ENCODE measurements at places on chromosomes 2 and 18.

GRCh38 chr18:36633961-36634412, 194.8 kb downstream of the TPGS2 start:
- ATAC-seq = no peak

GRCh38 chr2:169721016-169721415, 12.6 kb upstream of the KLHL23 start:
- no peak for ATAC-seq

- no peak for ATAC-seq
These were observed 523.1 kb downstream of the XIRP2 start for GRCh38 chr2:167411367-167411766.

DNA sequence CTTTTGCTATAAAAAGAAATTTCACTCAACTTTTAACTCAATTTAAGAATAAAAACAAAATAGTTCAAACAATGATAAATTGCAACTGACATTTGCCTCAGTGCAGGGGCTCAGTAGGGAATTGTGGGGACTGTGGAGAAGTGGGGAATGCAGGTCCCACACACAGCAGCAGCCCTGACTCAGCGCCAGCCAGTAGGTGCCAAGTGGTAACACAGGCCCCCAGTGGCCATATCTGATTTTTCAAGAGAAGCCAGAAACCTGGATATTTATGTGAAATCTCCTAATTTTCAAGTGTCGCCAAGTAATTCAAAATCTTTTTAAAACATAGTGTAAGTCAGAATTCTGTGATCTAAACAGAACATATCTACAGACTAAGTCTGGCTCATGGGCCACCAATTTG, 186.3 kb downstream of the EN1 start:
- no peak for ATAC-seq

- no peak for ATAC-seq
These were observed 50.2 kb downstream of the ATIC start for GRCh38 chr2:215361876-215362561.

GRCh38 chr2:131030478-131030971, 62.7 kb downstream of the FAM168B start:
- no peak for ATAC-seq

GRCh38 chr2:53490659-53491058, 276.9 kb upstream of the CHAC2 start:
- ATAC-seq = no peak

DNA sequence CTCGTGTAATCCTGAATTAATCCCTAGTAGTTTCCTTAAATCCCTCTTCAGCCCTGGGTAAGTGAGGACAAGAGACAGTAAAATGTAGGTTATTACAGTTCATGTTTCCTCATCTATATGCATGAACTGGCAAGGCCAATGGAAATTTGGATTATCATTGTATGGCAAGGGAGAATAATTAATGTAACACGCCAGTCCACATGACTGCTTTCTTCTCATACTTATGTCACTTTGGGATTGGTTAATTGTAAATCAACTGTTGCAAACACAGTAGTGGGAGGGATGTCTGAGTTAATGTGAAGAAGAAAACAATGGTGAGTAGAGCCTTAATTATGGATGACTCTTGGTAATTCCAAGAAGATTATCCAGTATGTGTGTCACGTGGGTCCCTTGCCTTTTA, 1.7 kb upstream of the SERPINB7 start:
- ATAC-seq = no peak

GRCh38 chr2:180413336-180413735, 406.2 kb upstream of the CWC22 start:
- no peak for ATAC-seq

DNA sequence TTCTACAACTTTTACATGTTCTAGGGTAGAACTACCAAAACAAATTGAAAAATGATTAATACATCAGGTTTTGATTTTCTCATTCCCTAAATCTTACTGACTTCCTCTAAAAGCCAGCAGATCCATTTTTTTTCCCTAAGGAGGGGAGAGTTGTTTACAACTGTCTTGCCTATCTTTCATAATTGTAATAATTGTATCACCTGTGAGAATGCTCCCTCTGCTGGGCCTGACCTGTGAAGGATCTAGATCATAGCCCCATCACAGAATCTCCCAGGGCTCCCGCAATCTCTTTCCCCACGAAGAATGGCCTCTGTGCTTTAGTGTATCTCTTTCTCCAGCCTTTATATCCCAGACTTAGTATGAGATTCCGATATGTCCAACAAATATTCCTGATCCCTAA, 9.1 kb downstream of the LOXL3 start:
- no peak for ATAC-seq

DNA sequence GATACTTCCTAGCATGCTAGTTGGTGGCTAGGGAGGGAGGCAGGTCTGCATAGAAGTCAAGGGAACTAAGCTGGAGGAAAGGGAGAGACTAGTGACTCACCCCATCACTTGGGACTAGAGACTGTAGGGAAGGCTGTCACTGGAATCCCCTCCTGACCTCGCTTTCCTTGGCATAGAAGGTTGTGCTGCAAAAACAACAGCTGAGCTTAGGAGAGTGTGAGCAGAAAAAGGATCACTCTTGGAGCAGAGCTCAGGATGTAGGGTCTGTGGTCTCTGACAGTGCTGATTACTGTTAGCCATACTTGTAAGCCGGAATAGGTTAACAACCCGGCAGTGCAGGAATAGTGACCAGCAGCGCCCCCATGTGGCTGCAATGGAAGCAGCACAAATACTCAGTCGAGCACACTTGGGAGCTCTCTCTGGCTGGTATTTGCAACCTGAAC, 66.9 kb upstream of the SMAD2 start:
- ATAC-seq = no peak

- no peak for ATAC-seq
These were observed 8.0 kb upstream of the KDM3A start for GRCh38 chr2:86433137-86433536.

GRCh38 chr18:52216666-52217065, 123.3 kb upstream of the DCC start:
- no peak for ATAC-seq

DNA sequence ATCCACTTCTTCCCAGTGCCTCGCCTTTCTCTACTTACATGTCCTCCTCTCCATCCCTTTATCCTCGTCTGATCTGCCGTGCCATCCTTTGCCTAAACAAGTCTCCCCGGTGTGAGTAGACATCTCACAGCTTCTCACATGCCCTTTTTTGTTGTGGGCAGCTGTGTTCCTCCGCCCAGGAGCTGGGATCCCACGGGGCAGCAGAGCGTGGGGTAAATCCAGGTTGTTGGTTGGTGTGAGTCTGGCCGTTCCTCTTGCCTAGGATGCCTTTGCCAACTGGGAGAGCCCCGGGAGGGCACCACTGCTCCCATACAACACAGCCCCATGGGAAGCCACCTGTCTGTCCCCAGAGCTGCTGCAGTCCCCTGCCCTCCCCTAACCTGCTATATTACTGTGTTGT, 22.4 kb downstream of the SLC30A3 start:
- no peak for ATAC-seq

- no peak for ATAC-seq
These were observed 209.2 kb upstream of the CDH19 start for GRCh38 chr18:66813138-66813537.

GRCh38 chr2:178247250-178247649, 52.9 kb downstream of the OSBPL6 start:
- no peak for ATAC-seq

DNA sequence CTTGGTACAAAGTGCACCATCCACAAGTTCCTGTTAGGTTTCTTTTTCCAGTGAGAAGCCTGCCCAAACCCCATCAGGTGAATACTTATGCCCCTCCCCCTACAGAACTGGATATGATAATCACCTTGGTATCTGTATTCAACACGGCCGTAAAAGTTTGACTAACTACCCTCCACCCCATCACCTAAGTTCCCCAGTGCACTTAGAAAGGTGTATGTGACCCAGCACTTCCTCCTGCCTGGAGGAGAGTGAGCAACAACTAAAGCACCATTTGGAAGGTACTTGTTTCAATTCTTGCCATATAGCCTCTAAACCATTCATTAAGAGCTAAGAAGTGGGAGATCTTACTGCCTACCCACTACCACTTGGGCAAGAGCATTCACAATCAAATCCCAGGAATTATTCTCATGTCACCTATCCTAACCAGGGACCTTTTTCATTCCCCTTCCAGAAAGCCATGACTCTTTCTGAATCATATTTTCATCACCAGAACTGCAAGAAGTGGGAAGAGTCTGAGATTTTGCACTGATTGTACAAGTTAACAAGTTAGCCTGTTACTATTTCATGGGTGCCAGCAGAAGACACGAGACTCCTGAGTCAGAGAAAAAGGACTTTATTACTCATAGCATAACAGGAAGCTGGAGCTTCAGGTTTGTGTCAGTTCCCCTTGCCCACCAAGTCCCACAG, 53.5 kb upstream of the NDUFV2 start:
- peak; percentile 32 for ATAC-seq

GRCh38 chr2:44010266-44010665, 14.5 kb upstream of the LRPPRC start:
- ATAC-seq = no peak

DNA sequence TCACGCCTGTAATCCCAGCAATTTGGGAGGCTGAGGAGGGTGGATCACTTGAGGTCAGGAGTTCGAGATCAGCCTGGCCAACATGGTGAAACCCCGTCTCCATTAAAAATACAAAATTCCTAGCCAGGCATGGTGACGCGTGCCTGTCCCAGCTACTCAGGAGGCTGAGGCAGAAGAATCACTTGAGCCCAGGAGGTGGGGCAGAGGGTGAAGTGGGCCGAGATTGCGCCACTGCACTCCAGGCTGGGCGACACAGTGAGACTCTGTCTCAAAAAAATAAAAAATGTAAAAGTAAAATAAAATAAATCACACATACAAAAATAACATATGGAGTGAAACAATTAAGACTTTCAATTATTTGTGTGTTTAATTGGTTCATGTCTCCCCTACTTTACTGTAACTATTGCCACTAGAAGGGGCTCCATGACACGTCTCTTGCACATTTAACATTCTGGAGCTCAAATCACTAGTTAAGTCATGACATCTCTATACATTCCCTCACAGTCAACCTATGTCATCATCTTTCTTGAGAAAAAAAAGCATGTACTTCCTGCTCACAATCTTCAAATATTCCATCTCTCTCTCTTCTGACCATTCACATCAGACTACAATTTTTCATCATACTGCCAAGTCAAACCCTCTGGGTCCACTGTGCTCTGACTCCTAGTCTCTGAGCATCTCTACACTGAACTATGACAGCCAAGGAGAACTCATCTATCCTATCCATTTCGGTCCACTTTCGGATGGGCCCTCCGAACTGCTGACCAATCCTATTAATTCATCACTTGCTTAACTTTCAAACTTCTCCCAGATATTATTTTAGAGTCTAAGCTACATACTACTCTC, 6.7 kb downstream of the GFPT1 start:
- ATAC-seq = no peak

GRCh38 chr18:57447154-57447621, 12.0 kb downstream of the ONECUT2 start:
- ATAC-seq = no peak

DNA sequence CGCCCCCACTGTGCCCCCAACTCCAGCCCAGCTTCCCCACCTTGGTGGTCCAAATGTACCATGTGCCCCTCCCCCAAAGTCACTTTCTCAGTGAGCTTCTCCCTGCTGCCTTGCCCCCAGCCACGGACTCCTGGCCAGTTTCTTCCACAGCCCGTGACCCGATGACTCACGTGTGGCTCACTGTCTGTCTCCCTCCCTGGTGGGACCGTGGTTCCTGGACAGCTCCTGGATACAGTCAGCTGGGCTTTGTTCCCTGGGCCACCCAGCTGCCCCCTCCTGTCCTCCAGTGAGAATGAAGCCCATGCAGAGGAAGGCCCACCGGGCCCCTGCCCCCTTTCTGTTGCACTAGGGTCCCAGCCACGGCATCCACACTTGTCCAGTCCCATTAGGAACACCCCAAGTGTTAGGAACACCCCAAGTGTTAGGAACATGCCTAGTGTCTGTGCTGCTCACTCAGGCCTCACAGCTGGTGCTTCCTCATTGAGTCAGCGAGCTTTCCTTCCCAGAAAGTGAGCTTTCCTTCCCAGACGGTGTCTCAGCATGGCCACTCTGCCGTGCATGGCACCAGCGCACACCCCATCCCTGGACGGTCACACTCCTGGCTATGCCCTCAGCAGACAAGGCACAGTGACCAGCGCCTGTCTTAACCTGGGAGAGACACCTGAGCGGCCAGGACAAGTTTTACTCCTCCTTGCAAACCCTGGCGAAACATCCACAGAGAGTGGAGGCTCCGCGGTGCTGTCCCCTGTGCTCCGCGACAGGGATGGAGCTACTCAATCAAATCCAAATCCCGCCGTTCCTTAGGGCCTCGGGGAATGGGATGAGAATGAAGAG, 44.8 kb upstream of the CTDP1 start:
- ATAC-seq = no peak

GRCh38 chr2:71603311-71603811, 150.0 kb downstream of the DYSF start:
- no peak for ATAC-seq

DNA sequence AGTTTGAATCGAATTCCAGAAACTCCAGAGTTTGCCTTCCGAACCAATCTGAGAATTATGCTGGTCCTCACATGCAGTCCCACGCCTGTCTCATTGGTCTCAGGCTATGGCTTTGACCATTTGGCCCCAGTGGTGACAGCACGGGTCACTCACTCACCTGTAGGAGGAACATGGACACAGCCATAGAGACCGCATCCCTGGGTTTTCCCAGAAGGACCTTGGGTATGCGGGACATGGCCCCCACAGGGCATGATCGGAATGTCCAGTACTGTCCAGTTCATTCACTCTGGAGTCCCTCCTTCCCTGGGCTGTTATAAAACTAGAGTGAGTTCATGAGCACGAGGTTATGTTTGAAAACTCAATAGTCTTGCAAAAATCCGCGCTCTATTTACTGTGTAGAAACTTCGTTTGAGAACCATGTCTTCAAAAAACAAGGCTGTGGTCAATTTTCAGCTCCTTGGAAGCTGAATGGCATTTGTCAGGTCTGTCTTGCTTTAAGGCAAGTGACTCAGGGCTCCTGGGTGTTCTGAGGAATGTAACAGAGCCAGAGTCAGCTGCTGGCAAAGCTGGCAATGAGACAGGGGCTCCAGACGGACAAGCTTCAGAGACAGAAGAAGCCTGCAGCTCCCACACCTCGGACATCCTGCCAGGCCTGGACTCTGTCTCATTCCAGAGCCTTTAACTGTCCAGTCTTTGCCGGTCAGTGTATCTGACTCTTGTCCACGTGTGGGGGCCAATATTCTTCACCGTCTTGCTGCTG, 86.7 kb upstream of the TMEM18 start:
- no peak for ATAC-seq

- ATAC-seq = no peak
These were observed 194.0 kb downstream of the ACTR3 start for GRCh38 chr2:114083717-114084387.

DNA sequence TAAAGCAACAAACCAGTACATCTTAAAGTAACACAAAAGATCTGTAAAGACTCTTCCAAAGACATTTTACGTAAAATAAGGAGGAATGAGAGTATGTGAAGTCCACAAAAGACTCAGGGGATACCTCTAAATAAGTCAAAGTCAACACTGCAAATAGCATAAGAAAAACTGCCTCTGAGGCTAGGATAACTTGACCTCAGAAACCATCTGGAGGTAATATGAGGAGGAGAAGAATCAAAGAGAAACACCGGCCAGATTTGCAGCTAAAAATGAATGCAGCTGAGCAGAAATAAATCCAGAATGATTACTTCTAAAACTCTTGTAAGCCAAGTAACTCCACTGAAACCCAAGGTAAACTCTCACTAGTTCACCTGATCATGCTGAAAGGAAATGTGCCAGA, 52.2 kb upstream of the ERMN start:
- ATAC-seq = no peak

GRCh38 chr2:84278386-84278785, 180.7 kb downstream of the SUCLG1 start:
- no peak for ATAC-seq

Measured in activated CD4-positive, CD25-positive, alpha-beta regulatory T cell treated with anti-CD3 and anti-CD28 coated beads, Interleukin-2, amount 50 U/mL, for 24 hours (primary cell).